ENCODE measurements at places on chromosomes 4 and X.
A peak's percentile ranks its signal among the peaks of the same experiment; 100 is the strongest.

DNA sequence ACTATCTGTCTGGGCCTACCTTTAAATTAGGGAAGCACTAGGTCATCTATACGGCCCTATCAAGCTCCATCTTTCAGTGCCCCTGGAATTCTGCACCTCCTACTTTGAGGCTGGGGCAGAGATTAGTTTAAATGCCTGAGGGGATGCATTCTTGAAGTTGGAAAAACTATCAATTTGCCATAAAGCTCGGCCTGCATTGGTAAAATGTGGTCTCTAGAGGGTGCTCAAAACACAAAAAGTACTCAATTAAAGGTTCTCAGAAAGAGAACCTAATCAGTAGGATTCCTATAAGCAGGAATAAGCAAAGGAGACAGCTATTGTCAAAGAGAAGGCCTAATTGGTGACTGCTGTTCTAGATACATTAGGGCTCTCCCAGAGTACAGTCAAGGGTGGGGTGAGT lies 111.7 kb downstream of the AMER1 start:
- H3K4me3 ChIP-seq = no peak overlapping the region
- H3K36me3 ChIP-seq = no peaks in the 10 kb centered on the region
- H3K4me1 ChIP-seq = no peaks in the 10 kb centered on the region
- H3K27me3 ChIP-seq = no peaks in the 10 kb centered on the region
- no peak overlapping the region for H3K27ac ChIP-seq

DNA sequence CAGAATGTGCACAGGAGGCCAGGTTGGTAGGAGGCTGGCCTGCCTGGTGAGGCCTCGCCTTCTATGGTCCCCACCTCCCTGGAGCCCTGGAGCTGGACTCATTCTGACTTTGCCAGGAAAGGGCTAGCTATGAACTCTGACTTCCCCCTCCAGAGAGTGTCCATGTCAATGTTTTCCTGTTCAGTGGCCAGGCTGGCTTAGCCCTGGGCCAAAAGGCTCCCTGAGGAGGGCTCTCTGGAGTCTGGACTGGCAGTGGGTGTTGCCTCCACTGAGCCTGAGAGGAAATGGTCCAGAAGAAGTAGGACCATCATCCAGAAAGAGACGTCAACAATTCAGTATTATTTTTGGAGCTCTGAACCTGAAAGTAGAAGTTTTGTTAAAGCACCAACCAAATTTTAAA lies 178.7 kb downstream of the CHIC2 start:
- no peaks in the 10 kb centered on the region for H3K4me1 ChIP-seq
- no peaks in the 10 kb centered on the region for H3K27me3 ChIP-seq

- H3K4me1 ChIP-seq = no peaks in the 10 kb centered on the region
- no peaks in the 10 kb centered on the region for H3K27me3 ChIP-seq
- H3K4me3 ChIP-seq = no peak overlapping the region
- no peak overlapping the region for H3K27ac ChIP-seq
Observed at GRCh38 chr4:76535603-76536372, 100.8 kb downstream of the SHROOM3 start.

- no peaks in the 10 kb centered on the region for H3K4me1 ChIP-seq
- no peak overlapping the region for H3K4me3 ChIP-seq
- H3K27ac ChIP-seq = no peak overlapping the region
- DNase-seq = no peak
Observed at GRCh38 chr4:72761368-72762038, 192.5 kb upstream of the ADAMTS3 start.

GRCh38 chrX:30577362-30577991 lies at the start of gene TASL:
TSS of gene TASL (minus strand) at chrX:30577766. CDS start at chrX:30560355, 17,411 bp downstream.
- peak within 1 kb of the TSS; percentile 49 for H3K4me3 ChIP-seq
- no peaks in the 10 kb centered on the region for H3K27me3 ChIP-seq
- H3K27ac ChIP-seq = peak within 1 kb of the TSS; percentile 83
- DNase-seq = peak; percentile 17
- H3K36me3 ChIP-seq = no peaks in the 10 kb centered on the region

DNA sequence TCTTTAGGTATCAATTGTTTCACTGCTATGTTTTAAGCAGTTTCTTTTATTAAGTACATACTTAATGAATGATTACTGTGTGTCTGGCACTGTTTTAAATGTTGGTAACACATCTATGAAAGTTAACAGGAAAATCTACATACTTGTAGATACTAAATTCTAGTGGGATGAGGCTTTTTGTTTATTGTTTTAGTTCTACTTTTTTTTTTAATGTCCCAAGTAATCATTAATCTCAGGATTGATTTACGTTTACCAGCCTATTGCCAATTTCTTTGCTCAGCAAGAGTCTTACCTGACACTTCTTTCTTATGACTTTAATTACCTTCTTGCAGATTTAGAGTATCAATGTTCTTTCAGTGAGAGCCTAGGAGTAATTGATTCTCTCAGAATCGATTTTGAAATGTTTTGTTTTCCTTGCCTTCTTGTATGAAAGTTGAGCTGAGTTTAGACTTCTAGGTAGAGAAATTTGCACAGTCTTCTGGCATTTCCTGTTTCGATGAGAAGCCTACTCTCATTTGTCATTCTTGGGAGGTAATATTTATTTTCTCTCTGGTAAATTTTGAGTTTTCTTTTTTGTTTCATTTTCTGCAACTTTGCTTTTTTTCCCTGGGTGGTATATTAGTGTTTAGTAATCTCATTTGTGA lies 235.2 kb upstream of the ANKRD50 start:
- H3K36me3 ChIP-seq = no peaks in the 10 kb centered on the region
- no peaks in the 10 kb centered on the region for H3K27me3 ChIP-seq
- H3K4me3 ChIP-seq = no peak overlapping the region
- no peak overlapping the region for H3K27ac ChIP-seq
- DNase-seq = no peak

GRCh38 chr4:54159543-54159942 lies 59.6 kb downstream of the GSX2 start:
- no peak overlapping the region for H3K4me3 ChIP-seq
- H3K36me3 ChIP-seq = no peaks in the 10 kb centered on the region
- no peak overlapping the region for H3K27ac ChIP-seq

GRCh38 chrX:132631579-132632232 lies 142.9 kb upstream of the MBNL3 start:
- no peaks in the 10 kb centered on the region for H3K36me3 ChIP-seq
- H3K27me3 ChIP-seq = no peaks in the 10 kb centered on the region
- no peak overlapping the region for H3K27ac ChIP-seq
- no peaks in the 10 kb centered on the region for H3K4me1 ChIP-seq
- no peak for DNase-seq

DNA sequence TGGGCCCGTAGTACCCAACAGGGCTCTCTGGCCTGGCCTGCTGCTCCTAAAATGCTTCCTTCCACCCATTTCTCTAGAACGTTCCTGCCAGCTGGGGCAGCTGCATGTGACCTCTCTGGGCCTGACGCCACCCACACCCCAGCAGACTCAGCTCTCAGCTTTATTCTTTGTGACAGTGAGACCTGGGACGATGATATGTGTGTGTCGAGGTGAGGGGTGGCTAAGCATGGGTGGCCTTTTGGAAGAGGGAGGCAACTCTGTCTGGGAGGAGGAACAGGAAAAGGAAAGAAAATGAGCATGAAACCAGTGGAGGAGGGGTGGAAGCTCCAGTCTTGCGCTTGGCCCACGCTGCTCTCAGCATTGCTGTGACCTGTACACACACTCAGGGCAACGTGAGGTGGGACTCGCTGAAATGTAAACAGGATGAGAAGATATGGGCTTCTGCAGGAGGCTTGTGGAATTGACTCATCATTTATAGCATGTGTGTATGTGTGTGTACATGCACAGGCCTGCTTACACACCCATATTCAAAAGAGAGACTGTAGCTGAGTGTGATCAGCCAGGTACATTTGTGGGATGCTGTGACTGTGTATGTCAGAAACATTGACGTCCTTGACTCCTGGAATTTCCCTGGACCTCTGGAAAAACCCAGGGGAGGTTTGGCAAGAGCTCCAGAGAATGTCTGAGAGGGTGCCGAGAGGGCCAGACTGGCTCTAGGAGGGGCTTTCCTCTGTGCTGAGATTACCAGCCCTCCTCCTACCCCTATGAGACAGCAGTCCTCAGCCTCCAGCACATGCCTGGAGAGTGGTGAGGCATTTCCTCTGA lies 137.9 kb downstream of the PJA1 start:
- no peak overlapping the region for H3K27ac ChIP-seq
- no peak overlapping the region for H3K4me3 ChIP-seq
- H3K36me3 ChIP-seq = no peaks in the 10 kb centered on the region
- no peaks in the 10 kb centered on the region for H3K27me3 ChIP-seq

GRCh38 chrX:15926622-15927021 lies 72.0 kb upstream of the AP1S2 start:
- H3K27me3 ChIP-seq = no peaks in the 10 kb centered on the region
- H3K36me3 ChIP-seq = no peaks in the 10 kb centered on the region
- no peaks in the 10 kb centered on the region for H3K4me1 ChIP-seq
- no peak for DNase-seq
- H3K27ac ChIP-seq = no peak overlapping the region

- no peak overlapping the region for H3K27ac ChIP-seq
- H3K36me3 ChIP-seq = no peaks in the 10 kb centered on the region
- H3K4me3 ChIP-seq = no peak overlapping the region
- no peak for DNase-seq
Observed at GRCh38 chr4:186581421-186581820, 26.1 kb upstream of the MTNR1A start.

DNA sequence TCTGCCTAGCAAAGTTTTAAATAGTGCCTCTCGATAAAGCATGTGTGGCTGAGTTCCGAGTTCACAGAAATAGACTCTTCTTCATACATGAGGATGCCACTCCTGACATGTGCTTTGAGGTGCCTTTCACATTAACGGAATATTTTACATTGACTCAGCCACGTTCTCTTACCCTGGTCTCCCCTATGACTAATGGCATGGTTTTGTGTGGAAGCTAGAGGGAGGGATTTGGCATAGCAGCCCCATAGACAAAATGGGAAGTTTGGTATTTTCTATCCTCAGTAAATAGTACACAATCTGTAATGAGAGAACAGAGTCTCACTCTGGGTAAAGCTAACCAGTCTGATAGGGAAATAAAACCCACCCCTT lies 68.9 kb downstream of the PCDH19 start:
- no peak overlapping the region for H3K27ac ChIP-seq
- no peaks in the 10 kb centered on the region for H3K4me1 ChIP-seq
- no peak overlapping the region for H3K4me3 ChIP-seq

DNA sequence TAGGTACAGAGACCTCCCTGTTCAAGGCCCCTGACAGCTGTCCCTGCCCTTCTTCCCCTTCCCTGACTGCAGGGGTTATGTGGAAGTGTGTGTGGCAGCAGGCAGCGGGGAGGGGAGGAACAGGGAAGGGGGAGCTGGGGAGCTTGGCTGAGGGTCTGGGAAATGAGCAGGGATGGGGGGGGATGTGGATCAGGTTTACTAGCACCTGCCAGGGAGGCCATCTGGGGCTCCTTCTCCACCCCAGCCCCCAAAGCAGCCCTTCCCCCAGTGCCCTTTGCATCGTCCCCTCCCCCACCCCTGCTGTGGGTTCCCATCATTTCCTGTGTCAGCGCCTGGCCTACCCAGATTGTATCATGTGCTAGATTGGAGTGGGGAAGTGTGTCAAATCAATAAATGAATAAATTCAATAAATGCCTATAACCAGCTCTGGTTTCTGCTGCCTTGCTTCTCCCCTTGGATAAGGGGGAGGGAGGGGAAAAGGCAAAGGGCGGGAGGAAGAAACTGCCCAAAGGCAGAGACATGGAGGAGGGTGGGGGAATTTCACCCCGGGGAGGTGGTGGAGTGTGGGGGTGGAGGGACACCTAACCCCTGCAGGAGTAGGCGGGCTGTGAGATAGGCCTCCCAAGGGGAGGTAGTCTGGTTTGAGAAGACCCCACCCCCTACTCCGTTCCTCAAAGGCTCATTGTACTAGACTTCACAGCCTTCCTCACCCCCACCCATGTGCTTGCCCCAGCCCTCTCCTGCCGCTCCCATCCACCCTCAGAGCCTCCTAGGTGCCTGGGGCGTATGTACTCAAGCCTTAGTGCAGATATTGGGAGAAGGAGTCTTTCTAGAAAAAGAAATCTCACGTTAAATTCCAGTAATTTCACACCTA lies 3.2 kb downstream of the CXorf65 start:
- H3K36me3 ChIP-seq = peaks cover 15% of the 10 kb centered on the region
- peak overlapping the region; percentile 89 for H3K27ac ChIP-seq
- no peaks in the 10 kb centered on the region for H3K27me3 ChIP-seq
- peak; percentile 80 for DNase-seq

- no peaks in the 10 kb centered on the region for H3K27me3 ChIP-seq
- DNase-seq = peak; percentile 70
- H3K27ac ChIP-seq = no peak overlapping the region
Observed at GRCh38 chrX:132292793-132293192, 73.5 kb upstream of the RAP2C start.

DNA sequence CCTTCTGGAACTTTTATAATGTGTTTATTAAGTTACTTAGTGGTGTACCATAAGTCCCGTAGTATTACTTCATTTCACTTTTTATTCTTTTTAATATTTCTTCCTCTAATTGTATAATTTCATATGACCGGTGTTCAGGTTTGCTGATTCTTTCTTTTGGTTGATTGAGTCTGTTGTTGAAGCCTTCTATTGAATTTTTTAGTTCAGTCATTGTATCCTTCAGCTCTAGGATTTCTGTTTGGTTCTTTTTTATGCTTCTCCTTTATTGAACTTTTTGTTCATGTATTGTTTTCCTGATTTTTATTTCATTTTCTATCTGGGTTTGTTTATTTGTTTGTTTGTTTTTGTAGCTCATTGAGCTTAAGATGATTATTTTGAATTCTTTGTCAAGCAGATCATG lies 8.8 kb downstream of the CEP44 start:
- no peaks in the 10 kb centered on the region for H3K27me3 ChIP-seq
- no peak overlapping the region for H3K4me3 ChIP-seq
- no peak for DNase-seq
- peaks cover 2% of the 10 kb centered on the region for H3K36me3 ChIP-seq
- no peak overlapping the region for H3K27ac ChIP-seq
- H3K4me1 ChIP-seq = no peaks in the 10 kb centered on the region

- DNase-seq = no peak
- H3K4me3 ChIP-seq = peak within 1 kb of the TSS; percentile 20
- no peak within 1 kb of the TSS for H3K27ac ChIP-seq
- H3K27me3 ChIP-seq = no peaks in the 10 kb centered on the region
- H3K36me3 ChIP-seq = no peaks in the 10 kb centered on the region
- no peaks in the 10 kb centered on the region for H3K4me1 ChIP-seq
Observed at GRCh38 chr4:171812665-171813525, at the start of gene GALNTL6. TSS of gene GALNTL6 (plus strand) at chr4:171813404.

DNA sequence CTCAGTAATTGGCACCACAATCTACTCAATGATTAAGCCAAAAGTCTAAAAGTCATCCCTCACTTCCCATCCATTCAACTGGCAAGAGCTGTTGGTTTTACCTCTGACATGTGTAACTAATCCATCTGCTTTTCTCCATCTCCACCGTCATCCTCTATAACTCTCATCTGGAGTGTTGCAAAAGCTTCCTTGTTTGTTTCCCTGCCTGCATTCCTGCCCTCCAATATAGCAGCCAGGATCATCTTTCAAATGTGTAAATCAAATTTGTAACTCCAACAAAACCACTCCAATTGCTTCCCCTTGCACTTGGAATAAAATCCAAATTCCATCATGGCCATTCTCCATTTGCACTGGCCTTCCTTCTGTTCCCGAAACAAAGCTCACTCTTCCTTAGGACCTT lies 4.3 kb upstream of the PLAC8 start:
- H3K27me3 ChIP-seq = no peaks in the 10 kb centered on the region
- no peaks in the 10 kb centered on the region for H3K36me3 ChIP-seq
- no peak overlapping the region for H3K27ac ChIP-seq
- H3K4me3 ChIP-seq = no peak overlapping the region
- DNase-seq = no peak

- H3K4me3 ChIP-seq = no peak overlapping the region
- H3K4me1 ChIP-seq = no peaks in the 10 kb centered on the region
- no peak for DNase-seq
- no peak overlapping the region for H3K27ac ChIP-seq
- H3K36me3 ChIP-seq = no peaks in the 10 kb centered on the region
- no peaks in the 10 kb centered on the region for H3K27me3 ChIP-seq
Observed at GRCh38 chr4:84691800-84692199, 108.9 kb downstream of the CDS1 start.
